ENCODE measurements at places on chromosomes 12 and 14.

DNA sequence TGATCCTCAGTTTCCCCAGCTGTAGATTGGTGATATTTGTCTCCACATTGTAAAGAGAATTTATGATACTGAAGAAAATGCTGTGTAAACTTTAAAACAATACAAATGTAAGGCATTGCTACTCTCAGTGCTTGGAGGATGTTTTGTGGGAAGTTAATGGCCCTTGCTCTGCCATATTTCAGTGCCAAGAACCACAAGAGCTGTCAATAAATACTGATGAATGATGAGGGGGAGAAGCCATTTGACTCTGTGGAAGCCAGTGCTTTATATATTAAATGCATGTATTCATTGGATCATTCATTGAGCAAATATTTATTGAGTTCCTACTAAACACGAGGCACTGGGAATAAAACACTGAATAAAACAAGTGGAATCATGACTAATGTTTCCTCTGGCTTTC, 30.8 kb downstream of the CACNA1C start:
- no peak for DNase-seq

DNA sequence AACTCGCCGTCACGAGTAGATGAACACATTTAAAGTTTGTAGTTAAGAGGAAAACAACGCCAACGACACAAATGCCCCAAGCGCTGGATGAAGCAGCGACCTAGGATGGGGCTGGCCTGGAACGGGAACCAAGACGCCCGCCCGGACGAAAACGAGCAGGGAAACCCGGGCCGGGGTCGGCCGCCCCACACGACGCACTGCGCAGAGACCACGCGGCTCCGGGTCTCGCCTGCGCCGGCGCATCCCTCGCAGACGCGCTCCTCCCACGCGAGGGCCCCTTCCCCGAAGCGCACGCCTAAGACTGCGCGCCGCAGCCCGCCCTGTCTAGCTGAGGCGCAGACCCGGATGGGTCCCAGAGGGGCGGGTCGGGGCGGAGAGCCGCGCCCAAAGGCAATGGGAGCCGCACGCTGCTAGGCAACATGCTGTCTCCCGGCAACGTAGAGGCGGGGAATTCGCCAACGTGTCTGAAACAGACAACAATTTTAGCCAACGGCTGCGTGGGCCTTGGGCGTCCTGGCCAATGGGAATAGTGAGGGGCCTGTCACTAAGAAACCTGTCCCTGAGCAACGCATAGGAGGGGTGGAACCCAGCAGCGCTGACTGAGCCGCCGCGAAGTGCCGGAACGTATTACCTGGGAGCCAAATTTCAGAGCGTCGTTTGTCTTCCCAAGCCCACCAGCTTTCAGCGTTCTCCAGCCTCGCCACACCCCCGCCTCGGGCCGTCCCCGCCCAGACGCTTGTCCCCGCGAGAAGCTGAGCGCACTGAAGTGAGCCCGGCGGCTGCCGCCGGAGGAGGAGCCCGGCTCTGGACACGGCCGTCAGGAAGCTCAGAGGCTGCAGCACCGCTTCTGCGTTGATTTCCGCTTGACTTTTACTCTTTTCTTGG, 21.0 kb upstream of the CHFR start:
- DNase-seq: peak; percentile 93

GRCh38 chr14:85263916-85264675, 265.8 kb upstream of the FLRT2 start:
- no peak for DNase-seq

GRCh38 chr12:48894271-48894670, 28.6 kb upstream of the RND1 start:
- DNase-seq: no peak

DNA sequence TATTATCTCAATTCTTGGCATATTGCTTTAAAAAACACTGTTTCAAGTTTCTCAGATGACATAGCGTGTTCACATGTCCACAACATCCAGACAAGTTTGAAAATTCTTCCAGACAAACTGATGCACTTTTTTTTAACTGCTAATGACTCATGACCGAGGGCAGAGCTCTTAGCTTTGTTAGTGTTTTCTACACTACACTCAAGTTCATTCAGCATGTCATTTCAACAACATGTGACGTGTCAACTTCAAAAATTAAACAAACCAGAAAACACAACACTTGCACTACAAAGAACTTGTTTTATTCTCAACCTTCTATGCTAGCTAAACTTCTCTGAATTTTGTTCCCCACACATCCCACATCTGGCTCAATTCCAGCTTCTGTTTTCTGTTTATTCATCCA, 1186.3 kb upstream of the FLRT2 start:
- DNase-seq: no peak

GRCh38 chr12:102990419-102990818, 32.9 kb downstream of the ASCL1 start:
- no peak for DNase-seq

GRCh38 chr14:49686425-49686824, 1.6 kb downstream of the POLE2 start:
- no peak for DNase-seq

DNA sequence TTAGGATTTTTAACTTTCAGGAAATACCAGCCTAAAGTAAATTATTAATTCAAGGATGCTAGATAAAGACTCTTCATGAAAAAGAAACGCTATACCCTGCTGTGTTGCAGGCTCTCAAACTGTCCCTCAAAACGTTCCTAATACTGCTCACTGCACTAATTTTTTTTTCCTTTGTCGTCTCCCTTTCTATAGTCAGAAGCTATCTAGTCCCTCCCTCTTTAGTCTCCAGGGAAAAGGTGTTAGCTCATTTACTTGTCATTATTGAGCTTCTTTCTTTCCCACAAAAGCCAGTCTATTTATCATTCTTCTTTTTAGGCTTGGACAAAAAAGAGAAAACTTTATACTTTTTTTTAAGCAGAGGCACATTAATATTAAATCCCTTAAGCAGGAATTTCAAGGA, 30.3 kb upstream of the INSM2 start:
- DNase-seq: no peak

GRCh38 chr12:10405294-10405693, 4.3 kb downstream of the KLRC4 start:
- no peak for DNase-seq

GRCh38 chr12:116381240-116381743, 103.8 kb upstream of the MED13L start:
- DNase-seq: no peak

GRCh38 chr14:102184316-102185035, 44.8 kb downstream of the WDR20 start:
- DNase-seq: no peak

DNA sequence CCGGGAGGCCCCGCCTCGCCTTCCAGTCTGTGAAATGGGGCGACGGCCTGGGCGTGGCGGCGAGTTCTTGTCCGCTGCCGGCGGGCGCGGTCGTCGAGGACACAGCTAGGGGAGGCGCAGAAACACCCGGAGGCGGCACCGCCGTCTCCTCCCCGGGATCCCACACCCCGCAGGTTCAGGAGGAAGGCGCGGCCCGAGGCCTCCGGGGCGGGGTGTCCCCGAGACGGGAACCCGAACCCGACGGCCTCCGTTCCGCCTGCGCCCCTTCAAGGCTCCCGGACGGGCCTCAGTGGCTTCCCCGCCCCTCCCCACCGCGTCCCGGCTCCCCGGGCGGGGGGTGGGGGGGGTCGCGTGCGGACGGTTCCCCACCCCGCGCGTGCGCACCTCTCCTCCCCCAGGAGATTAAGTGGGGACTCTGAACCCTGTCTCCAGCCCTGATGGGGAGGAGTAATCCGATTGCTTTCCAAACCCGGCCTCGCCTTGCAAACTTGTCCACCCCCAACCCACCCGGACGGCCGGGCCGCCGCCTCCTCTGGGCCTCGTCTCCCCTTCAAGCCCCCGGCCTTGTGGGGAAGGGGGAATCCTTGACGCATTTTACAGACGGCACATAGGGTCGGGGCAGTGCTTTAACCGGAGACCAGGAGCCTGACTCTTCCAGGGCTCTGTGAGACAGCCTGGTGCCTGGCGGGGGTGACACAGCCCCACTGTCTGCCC, 35.3 kb upstream of the ANKRD9 start:
- DNase-seq: no peak

DNA sequence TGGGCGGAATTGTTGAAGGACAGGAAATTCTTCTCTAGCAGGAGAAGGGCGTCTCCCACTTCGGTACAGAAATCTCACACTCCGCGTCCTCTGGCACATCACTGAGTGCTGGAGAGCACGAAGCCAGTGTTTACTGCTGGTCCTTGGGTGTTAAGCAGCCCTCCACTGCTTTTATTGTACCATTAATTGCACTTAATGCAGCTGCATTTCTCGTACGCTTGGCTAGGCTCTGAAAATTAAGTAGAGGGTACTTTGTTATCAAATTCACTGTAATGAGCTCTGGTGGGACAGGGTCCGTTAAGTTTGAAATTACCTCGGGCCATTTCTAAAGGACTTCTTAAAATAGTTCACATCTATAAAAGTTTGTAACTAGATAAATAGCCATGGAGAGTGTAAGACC, 411.2 kb downstream of the NPAS3 start:
- no peak for DNase-seq

DNA sequence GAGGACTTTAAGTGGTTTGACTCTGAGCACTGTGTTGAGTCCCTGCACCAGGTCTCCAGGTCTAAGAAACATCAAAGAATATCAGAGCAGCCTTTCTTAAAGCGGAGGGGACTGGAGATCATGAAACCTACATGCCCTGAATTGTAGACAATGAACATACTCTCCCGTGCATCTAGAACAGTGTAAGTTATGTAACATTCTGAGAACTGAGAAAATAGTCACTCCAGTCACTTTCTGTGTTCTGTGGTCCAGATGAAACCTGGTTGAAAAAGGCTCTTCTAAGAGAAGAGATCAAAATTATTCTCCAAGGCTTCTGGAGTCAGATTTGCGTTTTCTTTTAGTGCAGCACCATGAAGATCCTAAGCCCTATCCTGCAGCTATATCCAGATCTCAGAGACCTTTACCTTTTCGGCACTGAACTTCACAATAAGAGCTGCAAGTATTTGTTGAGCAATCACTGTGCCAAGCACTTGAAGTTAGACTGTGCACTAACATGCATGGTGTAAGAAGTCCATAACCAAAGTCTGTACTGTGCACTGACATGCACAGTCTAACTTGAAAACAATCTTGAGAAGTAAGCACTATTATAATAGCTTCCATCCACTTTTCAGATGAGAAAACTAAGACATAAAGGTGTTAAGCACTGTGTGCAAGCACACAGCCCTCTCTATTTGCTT, 65.6 kb upstream of the TMEM263 start:
- no peak for DNase-seq

DNA sequence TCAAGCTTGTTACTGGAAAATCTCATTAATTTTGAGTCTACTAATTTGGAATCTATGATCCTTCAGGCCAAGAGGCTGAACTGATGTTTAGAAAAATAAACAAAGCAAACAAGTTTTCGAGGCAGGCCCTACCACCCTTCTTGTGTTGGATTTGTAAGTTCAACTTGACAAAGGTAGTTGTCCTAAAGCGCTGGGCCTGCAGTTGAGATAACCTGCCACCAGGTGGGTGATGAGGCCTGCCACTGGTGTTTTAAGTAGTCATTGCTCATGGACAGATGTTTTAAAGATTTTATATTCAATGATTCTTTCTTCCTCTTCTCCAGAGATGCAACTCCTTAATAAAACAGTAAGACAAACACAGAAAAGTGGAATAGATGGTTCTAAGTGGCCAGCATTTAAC, 19.4 kb downstream of the ACVRL1 start:
- DNase-seq: peak; percentile 10

- DNase-seq: no peak
Measured at GRCh38 chr12:43836475-43836989, 651 bp downstream of the TMEM117 start.

DNA sequence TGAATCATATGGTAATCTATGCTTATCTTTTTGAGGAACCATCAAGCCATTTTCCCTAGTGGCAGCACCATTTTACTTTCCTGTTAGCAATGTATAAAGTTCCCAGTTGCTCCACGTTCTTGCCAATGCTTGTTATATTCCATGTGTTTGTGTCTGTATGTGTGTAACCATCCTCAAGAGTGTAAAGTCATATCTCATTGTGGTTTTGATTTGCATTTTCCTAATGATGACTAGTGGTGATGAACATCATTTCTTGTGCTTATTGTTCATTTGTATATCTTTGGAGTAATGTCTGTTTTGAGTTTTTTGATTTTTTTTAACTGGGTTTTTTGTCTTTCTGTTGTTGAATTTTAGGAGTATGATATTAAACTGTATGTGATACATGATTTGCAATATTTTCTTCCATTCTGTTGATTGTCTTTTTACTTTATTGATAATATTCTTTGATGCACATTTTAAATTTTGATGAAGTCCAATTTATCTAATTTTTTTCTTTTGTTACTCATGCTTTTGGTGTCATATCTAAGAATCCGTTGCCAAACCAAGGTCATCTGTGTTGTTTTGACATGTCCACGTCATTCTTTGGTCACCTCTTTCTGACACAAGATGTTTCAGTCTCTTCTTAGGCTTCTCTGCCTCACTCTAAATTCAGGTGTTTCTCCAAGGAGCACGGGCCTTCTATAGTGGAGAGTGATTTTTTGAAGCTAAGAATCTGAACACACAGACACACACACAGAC, 36.1 kb downstream of the PPHLN1 start:
- no peak for DNase-seq

DNA sequence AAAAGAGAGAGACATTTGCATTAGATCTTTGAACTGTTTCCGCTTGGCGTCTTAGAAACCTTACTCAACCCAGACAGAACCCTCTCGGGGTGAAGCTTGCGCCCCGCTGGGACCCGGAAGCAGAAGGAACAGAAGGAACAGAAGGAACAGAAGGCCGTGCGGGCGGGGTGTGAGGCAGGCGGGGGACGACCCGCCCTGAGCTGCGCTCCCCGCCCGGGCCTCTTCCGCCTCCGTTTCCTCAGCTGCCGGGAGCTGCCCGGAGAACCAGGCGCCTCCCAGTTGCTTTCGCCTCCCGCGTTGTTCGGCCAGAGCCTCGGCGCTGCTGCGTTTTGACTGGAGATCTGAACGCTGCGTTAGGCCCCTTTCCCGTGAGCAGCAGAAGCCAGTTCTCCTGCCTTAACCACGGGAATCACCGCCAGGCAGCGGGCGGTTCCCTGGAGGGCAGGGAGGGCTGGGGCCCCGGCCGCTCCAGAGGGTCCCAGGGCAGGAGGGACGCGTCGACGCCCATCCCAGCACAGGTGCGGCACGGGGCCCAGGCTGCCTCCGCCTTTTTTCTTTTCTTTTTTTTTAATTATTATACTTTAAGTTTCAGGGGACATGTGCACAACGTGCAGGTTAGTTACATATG, 19.3 kb upstream of the MMP17 start:
- no peak for DNase-seq

GRCh38 chr12:26692407-26692806, 140.6 kb downstream of the ITPR2 start:
- DNase-seq: no peak

GRCh38 chr14:100719976-100720520, 6.6 kb upstream of the DLK1 start:
- no peak for DNase-seq

- no peak for DNase-seq
Measured at GRCh38 chr12:12817616-12818015, 4.5 kb downstream of the DDX47 start.
